NCI-H1092 (cell line): ENCODE measurements at places on chromosomes 13 and 19.

DNA sequence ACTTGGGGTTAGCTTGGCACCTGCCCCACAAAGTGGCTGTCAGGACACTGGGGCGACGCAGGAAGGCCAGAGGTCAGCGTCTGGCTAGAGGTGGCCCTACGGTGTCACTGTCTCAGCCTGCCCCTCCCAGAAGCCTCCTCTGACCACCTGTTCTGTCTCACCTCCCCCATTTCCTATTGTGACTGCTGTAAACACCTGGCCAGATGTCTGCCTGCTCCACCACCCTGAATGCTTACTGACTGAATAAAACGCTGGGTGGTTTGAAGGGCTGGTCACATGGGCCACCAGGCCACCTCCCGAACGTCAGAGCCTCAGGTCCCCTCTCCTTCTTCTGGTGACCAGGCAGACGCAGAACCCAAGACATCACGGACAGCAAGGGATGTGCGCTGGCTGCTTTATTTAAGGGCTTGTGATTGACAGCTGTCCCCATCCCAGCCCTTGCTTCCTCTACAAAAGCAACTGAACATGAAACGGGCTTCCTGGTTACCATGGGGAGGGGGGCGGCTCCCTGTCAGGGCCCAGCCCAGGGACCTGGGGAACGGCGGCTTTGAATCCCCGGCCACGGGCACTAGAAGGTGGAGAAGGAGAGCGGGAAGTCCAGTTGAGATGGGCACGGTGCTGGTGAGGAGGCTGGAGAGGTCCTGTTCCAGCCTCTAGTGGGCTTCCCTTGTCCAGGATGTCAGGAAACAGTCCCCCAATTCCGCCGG lies 6.2 kb downstream of the ELOF1 start:
- no peak for DNase-seq

DNA sequence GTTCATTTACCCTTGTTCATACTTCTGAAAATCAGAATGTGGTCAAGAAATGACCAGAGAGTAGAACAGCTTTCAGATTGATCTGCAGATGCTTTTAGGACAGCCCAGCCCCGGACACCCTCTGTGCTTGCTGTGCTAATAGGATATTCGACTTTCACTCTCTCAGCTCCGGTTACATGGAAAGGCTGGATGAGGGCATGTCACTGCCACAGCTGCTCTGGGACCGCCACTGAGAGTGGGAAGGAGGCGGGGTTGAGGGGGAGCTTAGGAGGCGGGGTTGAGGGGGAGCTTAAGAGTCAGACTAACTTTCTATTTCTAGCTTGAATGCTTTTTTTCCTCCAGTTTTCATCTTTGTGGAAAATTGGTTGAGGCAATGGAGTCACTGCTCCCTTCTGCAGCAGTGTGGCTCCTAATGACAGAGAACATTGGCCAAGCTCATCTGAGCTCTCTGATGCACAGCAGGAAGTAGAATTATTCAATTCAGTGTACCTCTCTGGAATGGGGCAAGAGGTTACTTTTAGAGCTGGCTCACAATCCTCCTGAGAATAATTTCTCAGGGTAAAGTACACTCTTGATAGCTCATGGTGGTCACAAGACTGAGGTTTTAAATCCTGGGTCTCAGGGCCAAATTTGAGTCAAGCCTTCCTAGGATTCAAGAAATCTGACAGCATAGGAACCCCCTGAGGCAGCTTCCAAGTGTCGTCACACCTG lies 74.6 kb upstream of the NPAS1 start:
- DNase-seq = no peak

- DNase-seq = no peak
These were observed 17.1 kb downstream of the MIER2 start for GRCh38 chr19:327291-328024.

DNA sequence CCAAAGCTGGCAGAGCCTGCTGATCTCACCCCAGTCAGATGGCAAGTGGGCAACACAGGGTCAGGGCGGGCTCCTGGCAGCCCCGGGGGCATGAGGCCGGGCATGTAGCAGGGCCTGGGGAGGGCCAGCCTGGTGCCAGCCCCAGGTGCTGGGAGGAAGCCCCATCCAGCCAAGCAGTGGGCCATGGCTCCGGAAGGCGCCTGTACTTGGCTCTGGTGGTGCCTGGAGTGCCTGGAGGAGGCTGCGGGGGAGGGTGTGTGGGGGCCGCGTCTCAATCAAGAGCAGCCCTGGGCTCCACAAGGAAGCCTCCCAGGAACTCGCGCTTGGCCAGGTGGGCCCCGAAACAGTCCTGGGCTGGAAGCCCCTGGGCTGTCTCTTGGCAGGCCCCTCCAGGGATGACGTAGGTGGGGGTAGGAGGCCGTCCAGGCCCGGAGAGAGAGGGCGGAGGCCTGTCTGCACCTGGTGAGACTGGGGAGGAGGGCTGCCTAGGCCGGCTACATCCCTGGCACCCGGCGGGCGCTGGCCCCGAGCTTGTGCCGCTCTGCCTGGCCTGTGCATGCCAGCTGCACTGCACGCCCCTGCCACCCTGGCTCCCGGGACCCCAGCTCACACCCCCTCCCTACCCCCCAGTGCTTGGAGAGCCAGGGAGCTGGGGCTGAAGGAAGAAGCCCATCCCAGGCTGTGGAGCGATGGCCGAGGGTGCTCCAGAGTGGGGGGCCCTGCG lies 45.9 kb downstream of the COMP start:
- DNase-seq = no peak
